Spleen (tissue), 13 donors: ENCODE measurements at places on chromosomes 12 and 14. TPM values are rescaled to one million over a fixed set of nuclear protein-coding genes. Genes with fewer than 3 reads are reported as not detected.

AQP6 gene
- not detected for total RNA-seq

CALM1 gene
- total RNA-seq: 455 TPM

RAB21 gene
- 72.2 TPM for total RNA-seq

APOF gene
- total RNA-seq: not detected

B4GALNT1 gene
- total RNA-seq: 1.0 TPM

HOXC4 gene
- 0.72 TPM for total RNA-seq

KRT73 gene
- total RNA-seq: 0.39 TPM

GRCh38 chr12:57166971-57167371, 19.6 kb upstream of the LRP1-AS start:
- no peak overlapping the region for H3K27ac ChIP-seq
- peaks cover 81% of the 10 kb centered on the region for H3K36me3 ChIP-seq
- no peaks in the 10 kb centered on the region for H3K27me3 ChIP-seq
- no peak for DNase-seq
- H3K4me3 ChIP-seq: no peak overlapping the region

GRCh38 chr12:15486859-15487258, 164.6 kb downstream of the PTPRO start:
- no peaks in the 10 kb centered on the region for H3K4me1 ChIP-seq
- no peak for DNase-seq
- no peak overlapping the region for H3K27ac ChIP-seq
- H3K4me3 ChIP-seq: no peak overlapping the region
- H3K36me3 ChIP-seq: no peaks in the 10 kb centered on the region

GRCh38 chr14:51738754-51739153, 87.0 kb downstream of the FRMD6 start:
- no peak overlapping the region for H3K4me3 ChIP-seq
- H3K27ac ChIP-seq: no peak overlapping the region
- H3K4me1 ChIP-seq: no peaks in the 10 kb centered on the region
- peaks cover 17% of the 10 kb centered on the region for H3K27me3 ChIP-seq
- no peaks in the 10 kb centered on the region for H3K36me3 ChIP-seq

- H3K4me1 ChIP-seq: no peaks in the 10 kb centered on the region
- no peak for DNase-seq
- H3K4me3 ChIP-seq: no peak overlapping the region
- no peak overlapping the region for H3K27ac ChIP-seq
- no peaks in the 10 kb centered on the region for H3K36me3 ChIP-seq
- H3K27me3 ChIP-seq: no peaks in the 10 kb centered on the region
Observed at GRCh38 chr14:61065656-61066055, 84.6 kb downstream of the SLC38A6 start.

GRCh38 chr12:118498171-118498570, 121.8 kb downstream of the SUDS3 start:
- no peaks in the 10 kb centered on the region for H3K4me1 ChIP-seq
- H3K27me3 ChIP-seq: no peaks in the 10 kb centered on the region

- no peaks in the 10 kb centered on the region for H3K27me3 ChIP-seq
- H3K4me1 ChIP-seq: no peaks in the 10 kb centered on the region
- no peaks in the 10 kb centered on the region for H3K36me3 ChIP-seq
- H3K4me3 ChIP-seq: no peak overlapping the region
- H3K27ac ChIP-seq: no peak overlapping the region
- no peak for DNase-seq
Observed at GRCh38 chr12:59847127-59847526, 251.3 kb downstream of the SLC16A7 start.

- H3K36me3 ChIP-seq: no peaks in the 10 kb centered on the region
- peak; percentile 59 for DNase-seq
- no peak overlapping the region for H3K27ac ChIP-seq
Observed at GRCh38 chr12:85277900-85278597, 2.0 kb upstream of the ALX1 start.
